ENCODE measurements at places on chromosomes 16 and 17.

DNA sequence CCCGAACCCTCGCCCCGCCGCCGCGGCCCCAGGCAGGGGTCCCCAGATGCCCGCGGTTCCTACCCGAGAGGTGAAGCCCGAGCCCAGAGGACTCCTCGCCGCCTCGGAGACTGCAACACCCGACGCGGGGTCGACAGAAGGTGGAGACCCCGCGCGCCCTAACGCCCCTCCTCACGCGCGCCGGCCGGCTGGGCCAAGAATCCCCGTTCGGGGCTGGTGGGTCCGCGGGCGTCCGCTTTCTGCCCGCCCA, 515 bp downstream of the SUMO2 start:
- DNase-seq = no peak

DNA sequence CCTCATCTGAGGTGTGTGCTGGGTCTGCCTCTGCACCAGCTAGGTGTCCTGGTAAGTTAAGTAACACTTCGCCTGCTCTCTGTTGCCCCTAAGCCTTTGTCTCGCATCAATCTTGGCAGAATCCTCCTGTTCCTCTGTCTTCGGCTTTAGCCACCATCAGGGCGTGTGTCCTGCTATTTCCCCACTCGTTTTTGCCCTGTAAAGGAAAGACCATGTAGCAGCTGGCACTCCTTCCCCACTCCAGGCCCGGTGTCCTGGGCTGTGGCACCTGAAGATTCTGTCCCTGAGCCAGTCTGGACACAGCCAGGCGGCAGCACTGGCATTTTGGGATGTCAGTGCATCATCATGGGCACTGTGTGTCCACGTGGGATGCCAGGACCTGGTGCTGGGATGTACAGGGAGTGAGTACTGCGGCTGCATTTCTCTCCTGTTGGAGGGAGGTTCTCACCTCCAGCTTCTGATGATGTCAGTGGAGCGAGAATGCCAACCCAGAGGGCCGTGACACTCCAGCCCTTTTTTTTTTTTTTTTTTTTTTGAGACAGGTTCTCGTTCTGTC, 26.2 kb upstream of the FOXK2 start:
- DNase-seq = peak; percentile 13

GRCh38 chr17:82874011-82874835, 34.4 kb upstream of the ZNF750 start:
- no peak for DNase-seq

DNA sequence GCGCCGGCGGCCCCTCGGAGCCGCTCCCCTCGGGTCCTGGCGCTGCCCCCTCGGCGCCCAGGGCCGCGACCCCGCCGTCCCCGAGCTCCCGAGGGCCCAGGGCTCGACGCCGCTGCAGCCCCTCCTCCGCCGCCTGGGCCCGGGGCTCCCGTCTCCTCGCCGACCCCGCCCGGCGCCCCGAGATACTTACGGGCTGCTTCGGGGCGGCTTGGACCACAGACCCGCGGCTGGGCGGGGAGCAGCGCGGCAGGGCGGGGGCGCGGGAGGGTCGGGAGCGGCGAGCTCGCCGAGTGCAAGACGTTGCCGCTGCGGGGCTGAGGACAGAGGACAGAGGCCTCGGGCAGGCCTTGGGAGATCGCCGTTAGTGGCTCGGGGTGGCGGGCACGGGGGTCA, 290 bp downstream of the TOB1 start:
- no peak for DNase-seq

DNA sequence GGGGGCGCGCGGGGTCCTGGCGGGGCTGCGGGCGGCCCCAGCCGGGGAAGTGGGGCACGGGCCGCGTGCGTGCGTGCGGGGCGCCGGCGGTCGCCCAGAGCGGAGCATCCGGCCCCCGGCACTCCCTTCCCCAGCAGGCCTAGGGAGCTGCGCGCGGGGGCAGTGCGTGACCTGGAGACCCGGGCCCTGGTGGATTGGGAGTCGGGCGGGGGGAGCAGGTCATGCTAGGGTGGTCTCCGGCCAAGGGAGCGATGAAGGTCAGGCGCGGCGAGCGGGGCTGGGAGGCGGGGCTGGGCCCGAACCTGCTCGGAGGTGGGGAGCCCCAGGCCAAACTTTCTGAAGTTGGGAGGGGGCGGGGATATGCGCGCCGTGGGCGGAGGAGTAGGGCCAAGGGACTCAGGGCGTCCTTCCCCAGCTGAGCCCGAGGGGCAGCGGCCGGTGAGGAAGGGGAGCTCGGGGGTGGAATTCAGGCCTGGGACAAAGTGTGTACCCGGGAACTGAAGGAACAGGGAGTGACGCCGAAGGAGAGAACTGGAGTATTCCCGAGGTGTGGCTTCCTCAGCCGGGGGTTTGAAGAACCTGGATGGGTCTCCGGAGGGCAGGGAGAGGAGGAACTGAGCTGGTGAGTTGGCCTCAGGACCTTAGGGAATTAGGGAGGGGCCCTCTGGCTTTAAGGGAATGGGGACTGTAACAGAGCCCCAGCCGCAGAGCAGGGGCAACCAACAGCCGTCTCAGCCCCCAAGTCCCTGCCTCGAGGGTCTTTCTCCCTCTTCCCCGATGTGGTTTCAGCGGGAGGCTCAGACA, 589 bp downstream of the XYLT2 start:
- peak; percentile 21 for DNase-seq

DNA sequence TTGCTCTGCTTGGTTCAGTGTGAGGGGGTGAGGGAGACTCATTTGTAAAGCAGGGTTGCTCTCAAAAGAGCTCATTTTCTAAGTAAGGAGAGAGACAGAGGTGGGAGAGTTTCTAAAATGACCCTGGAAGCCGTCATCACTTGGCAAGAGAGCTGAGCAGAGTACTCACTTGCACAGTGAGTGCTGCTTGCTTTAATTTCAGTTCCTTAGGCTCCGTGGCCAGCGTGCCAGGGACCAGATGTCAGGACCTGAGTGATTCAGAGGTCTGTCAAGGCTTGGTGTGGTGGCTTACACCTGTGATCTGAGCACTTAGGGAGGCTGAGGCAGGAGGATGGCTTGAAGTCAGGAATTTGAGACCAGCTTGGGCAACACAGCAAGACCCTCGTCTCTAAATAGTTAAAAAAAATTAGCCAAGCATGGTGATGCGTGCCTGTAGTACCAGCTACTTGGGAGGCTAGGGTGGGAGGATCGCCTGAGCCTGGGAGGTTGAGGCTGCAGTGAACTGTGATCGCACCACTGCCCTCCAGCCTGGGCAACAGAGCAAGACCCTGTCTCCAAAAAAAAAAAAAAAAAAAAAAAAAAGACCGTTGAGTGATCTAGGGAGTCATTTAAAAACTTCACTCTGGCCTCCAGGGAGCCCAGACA, 10.7 kb downstream of the ZNF205 start:
- no peak for DNase-seq

DNA sequence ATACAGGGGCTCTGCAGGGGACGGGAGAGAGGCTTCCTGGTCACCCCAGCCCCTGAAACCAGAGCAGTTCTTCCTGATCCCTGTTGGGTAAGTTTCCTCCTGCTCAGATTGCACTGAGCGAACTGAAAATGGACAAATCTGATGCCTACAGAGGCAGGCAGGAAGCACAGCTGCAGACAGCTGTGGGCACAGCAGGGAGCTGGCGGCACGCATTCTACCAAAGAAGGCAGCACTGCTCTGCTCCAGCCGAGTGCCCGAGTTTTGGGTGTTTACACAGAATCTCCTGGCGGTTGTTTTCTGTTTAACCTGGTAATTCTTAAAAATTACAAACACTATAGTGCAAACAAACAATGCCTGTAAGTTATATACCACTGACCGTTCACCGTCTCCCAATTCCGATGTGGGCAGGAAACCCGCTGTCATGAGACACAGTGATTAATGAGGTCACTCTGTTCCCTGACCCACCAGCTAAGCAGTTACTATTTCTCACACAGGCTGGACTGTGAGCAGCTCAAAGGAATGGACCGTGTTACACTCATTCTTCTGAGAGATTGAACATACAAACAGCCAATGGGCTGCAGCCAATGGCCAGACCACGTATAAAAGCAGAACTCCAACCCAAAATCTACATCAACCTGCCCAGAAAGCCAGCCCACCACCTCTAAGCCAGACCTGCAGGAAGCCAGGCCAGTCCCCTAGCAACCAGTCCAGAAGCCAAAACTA, 25.5 kb downstream of the NSMCE1 start:
- peak; percentile 88 for DNase-seq

DNA sequence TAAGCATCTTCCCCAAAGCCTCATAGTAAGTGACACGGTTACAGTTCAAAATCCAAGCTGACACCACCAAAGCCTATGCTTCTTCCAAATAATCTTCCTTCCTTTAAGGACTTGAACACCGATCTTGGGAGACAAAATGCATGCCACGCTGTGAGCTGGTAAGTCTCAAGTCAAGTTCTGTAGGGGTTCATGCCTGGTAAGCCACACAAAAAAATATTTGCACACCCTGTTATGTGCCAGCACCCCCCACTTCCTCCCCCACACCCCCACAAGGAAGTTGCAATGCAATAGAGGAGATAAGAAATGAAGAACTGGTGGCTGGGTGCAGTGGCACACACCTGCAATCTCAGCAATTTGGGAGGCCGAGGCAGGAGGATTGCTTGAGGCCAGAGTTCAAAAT, 5.6 kb downstream of the NOG start:
- DNase-seq = no peak

DNA sequence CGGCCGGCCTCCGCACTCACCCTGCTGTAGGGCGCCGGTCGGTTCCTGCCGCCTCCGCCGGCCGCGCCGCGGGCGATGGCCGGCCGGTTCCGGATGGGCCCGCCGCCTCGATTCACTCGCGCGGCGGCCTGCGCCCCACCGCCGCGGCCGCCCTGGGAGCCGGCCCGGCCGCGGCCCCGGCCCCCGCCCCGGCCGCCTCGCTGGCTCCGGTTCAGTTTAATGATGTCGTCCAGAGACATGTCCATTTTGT, 158 bp downstream of the ALYREF start:
- no peak for DNase-seq

DNA sequence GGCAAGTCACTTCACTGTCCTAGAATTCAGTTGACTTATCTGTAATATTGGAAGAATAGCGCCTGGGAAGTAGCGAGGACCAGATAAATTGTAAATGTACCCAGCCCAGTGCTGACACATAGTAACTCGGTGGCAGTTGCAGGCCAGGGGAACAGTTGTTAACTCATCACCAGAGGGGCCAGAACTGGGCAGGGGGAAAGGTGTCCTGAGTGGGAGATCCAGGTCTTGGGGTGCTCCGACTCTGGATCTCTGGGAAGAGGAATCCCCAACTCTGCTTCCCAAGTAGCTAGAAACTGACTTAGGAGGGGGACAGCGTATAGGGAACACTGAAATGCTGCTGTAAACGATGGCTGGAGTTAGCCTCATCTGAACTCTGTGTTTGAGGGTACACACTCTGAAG, 23.0 kb downstream of the BCL7C start:
- no peak for DNase-seq

DNA sequence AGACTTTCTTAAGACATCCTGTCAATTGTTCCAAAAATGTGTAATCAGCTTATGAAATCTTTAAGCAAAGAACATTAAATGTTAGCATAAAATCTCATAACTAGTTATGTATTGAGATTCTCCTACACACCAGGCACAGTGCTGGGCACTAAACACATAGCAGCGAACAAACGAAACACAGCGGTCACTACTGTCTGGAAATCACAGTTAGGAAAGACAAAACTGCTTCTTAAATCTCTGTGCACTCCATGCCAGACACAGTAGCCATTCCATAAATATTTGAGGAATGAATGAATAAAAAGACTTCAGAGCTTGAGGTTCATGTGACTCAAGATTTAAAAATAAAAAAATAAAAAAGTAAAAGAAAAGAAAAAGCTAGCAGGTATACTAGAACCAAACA, 20.1 kb downstream of the TOX3 start:
- no peak for DNase-seq

DNA sequence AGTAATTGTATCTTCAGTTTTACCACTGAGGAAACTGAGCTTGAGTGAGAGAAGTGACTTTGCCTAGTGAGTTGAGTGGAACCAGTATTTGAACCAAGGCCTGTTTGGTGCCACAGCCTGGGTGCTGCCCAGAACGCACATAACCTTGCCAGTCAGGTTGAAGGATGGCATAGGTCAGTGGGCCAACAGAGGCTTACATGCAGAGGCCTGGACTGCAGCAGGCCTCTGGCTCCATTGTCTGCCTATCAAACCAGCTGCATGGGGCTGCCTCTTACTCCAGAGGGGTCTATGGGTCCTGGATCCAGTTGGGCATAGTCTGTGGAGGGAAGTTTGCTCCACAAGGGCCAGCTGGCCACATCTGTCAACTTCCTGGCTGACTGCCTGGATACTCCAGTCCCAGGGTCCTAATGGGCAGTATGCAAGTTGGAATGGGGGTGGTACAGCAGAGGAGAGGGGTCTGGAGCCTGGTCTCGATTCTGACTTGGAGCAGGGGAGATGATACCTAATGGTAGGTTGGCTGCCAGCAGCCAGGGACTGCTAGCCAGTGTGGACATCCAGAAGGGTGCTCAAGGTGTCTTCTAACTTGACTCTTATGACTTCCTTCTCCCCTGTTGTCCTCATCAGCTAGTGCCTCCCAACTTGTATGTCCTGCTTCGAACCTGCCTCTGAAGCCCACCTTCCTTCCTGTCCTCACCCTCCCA, 11.1 kb upstream of the RNF112 start:
- no peak for DNase-seq

- peak; percentile 55 for DNase-seq
Observed at GRCh38 chr16:3131755-3132377, 3.0 kb upstream of the ZNF213 start.

DNA sequence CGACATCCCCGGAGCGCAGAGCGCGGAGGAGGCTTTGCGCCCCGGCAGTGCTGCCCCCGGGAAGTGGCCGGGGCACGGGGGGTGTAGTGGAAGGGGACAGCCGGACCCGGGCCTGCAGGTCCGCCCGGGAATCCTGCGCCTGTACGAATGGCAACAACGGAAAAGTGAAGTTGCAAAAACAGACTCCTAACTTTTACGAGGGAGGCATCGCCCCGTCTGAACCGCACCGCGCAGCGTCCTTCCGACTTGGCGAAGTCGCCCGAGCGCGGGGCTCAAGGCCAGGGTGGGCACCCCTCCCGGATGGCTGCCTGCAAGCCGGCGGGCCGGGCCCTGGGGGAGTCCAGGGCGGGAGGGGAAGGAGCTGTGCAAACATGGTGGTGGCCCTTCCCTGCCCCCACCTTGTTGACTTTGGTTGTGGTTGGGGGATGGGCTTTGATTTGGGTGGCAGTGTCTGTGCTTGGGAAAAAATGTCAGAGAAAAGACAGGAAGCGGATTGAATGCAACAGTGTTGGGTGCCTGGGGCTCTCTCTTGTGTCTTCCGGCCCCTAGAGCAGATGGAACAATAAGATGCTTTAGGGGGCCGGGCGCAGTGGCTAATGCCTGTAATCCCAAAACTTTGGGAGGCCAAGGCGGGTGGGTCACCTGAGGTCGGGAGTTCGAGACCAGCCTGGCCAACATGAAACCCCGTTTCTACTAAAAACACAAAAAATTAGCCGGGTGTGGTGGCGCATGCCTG, 675 bp downstream of the RNF213 start:
- DNase-seq = peak; percentile 50

GRCh38 chr17:5631958-5632590, 47.8 kb upstream of the NLRP1 start:
- peak; percentile 16 for DNase-seq

GRCh38 chr17:42067371-42068091, 17.1 kb upstream of the C17orf113 start:
- peak; percentile 44 for DNase-seq
